ENCODE measurements at places on chromosomes 13 and 19.
A peak's percentile ranks its signal among the peaks of the same experiment; 100 is the strongest.

DNA sequence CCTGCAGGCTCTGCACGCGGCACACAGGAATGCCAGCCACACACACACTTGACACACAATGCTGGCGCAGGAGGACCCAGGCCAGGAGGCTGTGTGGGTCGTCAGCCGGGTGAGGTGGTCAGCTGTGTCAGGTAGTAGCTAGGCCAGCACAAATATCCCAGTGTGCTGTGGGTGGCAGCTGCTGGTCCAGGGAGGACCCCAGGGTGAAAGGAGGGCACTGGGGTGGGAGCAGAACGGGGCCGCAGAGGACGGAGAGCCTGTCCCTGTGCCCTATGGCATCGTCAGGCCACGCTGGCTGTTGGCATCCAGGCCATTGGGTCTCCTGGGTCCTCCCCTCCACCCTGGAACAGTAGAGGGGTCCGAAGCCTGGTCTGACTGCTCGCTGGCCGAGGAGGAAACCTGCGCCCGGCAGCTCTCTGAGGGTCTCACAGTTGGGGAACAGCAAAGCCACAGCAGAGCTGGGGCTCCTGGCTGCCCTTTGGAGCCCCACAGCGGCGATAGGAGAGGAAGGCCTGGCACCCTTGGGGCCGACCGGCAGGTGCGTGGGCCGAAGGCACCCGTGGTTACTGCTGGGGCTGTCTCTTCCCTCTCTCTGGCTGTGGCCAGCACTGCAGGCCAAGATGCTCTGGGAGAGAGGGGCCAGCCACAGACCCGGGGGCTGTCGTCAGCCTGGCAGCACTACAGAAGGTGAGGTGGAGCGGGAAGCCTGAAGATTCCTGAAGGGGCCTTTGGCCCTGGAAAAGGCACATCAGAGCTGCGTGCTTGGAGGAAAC lies 27.3 kb downstream of the C13orf46 start:
- no peak for DNase-seq

- peak; percentile 87 for DNase-seq
Observed at GRCh38 chr19:40623403-40624251, 22.5 kb downstream of the LTBP4 start.

GRCh38 chr19:49133621-49134454 lies 14.5 kb downstream of the PPFIA3 start:
- DNase-seq, result no peak

- DNase-seq, result no peak
Observed at GRCh38 chr13:92255526-92255925, 857.1 kb downstream of the GPC5 start.

DNA sequence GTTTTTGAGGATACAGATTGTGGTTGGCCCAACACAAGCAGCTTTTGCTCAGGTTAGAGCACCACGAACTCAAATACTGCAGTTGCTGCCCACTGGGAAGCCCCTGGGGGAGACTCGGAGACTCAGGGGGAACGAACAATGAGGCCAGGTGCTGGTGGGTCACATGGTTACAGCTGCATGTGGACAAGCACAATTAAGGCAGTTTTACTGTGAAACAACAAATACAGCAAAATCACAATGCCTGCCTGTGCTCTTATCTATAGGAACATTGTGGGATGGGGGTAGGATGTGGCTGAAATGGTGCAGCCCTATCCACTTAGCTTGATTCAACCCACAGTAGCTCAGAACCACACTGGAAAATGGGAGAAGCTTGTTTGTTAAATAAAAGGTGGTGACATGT lies 119.7 kb upstream of the SPATA13 start:
- DNase-seq, result no peak

DNA sequence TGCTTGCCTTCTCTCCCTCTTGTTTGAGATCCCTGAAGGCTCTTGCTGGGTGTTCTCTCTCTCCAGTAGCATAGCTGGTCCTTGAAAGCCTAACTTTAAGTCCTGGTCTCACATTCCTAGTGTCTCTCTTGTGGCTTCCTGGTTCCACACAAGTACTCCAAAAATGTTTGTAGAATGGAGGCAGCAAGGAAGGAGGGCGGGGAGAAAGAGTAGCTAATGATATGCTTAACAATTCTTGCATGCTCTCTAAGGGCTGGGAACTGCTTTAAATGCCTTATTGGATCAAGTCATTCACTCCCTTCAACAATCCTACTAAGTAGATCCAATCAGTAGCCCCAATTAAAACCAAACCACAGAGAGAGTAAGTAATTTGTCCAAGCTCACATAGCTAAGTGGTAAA lies 357.3 kb downstream of the KLF5 start:
- DNase-seq, result no peak

- peak; percentile 80 for DNase-seq
Observed at GRCh38 chr19:40614622-40615411, 13.6 kb downstream of the LTBP4 start.

GRCh38 chr19:13865571-13866462 lies 11.1 kb upstream of the NANOS3 start:
- peak; percentile 59 for DNase-seq

DNA sequence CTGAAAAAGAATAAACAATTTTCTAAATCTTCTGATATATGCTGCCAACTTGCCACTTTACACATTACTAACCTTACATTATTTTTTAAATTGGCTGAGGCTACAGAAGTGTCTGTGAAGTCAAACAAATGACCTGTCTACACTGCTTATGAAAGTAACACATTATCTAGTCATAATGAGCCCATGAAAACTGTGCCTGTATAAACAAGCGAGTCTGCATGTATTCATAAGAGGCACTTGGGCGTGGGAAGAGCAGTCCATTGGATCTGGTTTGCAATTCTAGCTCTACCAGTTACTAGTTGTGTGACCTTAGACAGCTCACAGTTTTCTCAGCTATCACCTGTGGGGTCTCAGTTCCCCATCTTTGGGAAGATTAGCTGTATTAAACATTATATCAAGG lies 3.1 kb downstream of the VPS36 start:
- no peak for DNase-seq

GRCh38 chr13:44224450-44225149 lies 149.0 kb upstream of the SERP2 start:
- DNase-seq, result no peak

GRCh38 chr19:58305932-58306323 lies 751 bp downstream of the ERVK3-1 start:
- no peak for DNase-seq

- no peak for DNase-seq
Observed at GRCh38 chr13:94173312-94173854, 306.1 kb downstream of the DCT start.

DNA sequence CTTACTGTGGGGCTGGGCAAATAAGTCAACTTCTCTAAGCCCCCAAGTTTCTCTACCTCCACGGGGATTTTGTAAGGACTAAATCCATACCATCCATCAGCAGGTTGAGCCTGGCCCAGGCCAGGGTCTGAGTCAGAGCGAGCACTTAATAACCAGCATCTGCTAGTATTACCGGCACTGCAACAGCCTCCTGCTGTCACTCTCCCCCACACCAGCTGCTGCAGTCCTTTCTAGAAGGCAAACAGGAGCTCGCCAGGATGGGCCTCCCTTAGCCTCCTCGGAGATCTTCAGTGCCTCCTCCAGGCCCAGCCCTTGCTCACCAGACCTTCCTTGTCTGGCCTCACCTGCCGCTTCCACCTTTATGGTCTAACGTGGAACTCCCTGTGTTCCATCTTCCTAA lies 3.2 kb downstream of the NAPA start:
- no peak for DNase-seq

All from nephron progenitor cell (in vitro differentiated cells).